ENCODE measurements at places on chromosomes 1 and 21.

DNA sequence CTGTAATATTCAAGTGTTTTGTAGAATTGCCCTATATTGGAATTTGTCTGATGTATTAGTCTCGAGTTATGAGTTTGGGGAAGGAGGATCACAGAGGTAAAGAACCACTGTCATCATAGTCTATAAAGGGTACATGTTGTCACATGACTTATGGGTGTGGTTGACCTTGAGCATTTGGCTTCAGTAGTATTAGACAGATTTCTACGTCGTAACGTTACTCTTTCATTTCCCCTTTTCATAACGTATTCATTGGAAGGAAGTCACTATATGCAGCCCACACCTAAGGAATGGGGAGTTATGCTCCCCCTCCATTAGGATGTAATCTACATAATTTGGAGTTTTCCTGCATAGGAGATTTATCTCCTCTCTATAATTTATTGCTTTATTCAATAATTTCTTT lies 110.1 kb upstream of the VAV3 start:
- no peak for DNase-seq

DNA sequence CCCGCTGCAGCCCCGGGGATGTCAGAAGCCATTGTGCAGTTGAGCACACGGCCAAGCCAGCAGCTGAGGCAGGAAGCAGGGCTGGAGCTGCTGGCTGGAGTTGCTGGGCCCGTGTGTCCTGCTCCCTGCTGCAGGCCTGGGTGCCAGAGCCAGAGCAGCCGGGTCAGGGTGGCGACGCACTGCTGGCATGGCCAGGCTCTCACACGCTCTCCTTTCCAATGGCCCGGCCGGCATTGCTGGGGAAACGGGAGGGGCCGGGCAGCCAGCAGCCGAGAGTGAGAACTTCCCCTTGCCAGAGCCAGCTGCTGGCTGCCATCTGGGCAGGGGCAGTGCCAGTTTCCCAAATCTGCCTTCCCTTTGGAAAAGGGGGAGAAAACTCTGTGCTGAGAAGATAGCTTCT lies 82.4 kb upstream of the PROX1 start:
- DNase-seq: no peak

- DNase-seq: no peak
These were observed 4.2 kb downstream of the GJA4 start for GRCh38 chr1:34796990-34797389.

DNA sequence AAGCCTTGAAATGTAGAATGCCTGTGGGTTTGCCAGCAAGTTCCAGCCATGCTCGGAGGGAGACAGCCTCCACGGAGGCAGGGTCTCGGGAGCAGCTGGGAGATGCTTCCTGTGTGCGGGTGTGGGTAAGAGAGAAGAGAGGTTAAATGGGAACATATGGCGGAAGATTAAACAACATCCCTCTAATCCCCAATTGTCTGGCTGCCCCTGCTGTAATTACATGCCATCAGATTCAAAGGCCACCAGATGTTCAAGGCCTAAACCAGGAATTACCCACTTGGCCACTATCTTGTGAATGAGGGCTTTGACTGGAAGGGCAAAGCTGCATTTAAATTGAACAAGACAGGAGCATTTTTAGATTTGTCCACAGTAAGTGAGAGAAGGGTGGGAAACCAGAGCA lies 81.4 kb upstream of the BACE2 start:
- DNase-seq: no peak

GRCh38 chr1:54404939-54405897 lies 976 bp downstream of the SSBP3 start:
- no peak for DNase-seq

DNA sequence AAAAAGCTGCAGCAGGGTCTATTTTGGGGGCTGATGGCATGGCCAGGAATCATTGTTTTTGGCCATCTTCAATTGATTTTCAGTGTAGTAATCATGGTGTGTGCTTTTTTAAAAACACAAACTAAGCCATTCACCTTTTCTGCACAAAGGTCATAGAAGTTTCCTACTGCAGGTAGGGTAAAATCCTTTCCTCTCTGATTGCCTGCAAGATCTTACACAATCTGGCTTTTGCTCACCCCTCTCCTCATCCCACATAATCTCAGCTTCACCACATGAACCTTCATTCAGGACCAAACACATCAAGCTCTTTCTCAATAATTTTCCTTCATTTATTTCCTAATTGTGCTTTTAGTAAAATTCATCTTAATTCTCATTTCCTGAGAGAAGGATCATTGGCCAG lies 38.3 kb upstream of the GBP5 start:
- DNase-seq: no peak

GRCh38 chr1:12140515-12141162 lies 26.2 kb upstream of the TNFRSF1B start:
- no peak for DNase-seq

DNA sequence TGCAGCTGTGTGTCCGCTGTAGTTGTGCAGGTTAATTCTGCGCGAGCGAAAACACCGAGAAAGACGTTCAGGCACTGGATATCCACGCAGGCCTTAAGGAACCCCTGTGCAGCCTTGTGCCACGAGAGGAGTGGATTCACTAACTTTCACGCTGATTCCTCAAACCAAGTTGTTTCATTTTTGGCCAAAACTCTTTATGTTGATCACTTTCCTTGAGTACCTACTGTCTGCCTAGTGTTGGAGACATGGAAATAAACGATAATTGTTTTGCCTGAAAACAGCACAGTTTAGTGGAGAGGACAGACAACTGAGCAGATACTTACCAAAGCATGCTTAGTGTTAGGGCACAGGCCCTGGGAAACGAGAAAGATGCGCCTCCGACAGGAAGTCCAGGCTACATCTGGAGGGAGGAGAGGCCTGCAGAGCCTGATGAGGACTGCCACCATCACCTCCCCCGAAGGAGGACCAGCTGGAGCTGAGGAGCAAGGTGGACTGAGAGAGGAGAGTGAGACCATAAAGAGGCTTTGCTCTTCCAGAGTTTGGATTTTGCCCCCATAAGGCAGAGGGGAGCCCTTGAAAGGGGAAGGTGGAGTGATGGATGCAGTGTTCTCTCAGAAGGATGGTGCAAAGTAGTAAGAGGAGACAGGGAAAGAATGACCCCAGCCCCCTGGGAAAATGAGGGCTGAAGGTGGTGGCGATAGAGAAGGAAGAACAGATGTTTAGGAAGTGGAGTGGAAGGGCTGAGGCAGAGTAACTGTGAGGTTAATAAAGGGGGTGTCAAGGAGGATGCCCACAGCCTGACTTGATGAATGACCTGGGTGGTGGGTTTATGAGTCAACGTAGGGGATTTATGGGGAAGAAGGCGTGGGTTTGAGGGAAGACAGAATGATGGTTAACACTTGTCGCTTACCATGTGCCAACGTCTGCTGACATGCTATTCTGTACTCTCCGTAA lies 956 bp upstream of the SCAF4 start:
- DNase-seq: no peak

DNA sequence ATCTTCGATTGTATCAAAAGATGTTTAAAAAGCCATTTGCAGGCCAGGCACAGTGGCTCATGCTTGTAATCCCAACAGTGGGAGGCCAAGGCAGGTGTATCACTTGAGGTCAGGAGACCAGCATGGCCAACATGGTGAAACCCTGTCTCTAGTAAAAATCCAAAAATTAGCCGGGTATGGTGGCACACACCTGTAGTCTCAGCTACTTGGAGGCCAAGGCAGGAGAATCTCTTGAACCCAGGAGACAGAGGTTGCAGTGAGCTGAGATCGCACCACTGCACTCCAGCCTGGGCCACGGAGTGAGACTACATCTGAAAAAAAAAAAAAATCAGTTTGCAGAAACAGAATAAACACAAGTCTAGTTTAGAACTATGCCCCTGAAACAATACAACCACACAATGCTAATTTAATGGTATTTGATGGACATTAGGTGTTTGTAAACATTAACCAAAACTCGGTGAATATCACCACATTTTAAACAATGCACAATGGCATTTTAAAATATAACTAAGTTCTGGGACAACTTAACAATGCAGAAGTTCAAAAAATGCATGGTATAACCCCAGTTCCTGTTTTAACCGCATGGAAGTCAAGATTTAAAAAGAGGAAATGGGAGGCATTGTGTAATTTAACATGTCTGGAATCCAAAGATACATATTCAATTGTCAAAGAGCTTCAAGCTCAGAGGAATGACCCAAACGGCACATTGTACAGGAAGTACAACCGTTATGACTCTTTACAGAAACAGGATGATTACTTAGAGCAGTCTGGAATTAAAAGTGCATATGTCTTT lies 7.1 kb upstream of the PTTG1IP start:
- no peak for DNase-seq

- no peak for DNase-seq
These were observed 537.8 kb downstream of the SMYD3 start for GRCh38 chr1:245969283-245969682.

- no peak for DNase-seq
These were observed 9.9 kb upstream of the NDC1 start for GRCh38 chr1:53847980-53848379.

DNA sequence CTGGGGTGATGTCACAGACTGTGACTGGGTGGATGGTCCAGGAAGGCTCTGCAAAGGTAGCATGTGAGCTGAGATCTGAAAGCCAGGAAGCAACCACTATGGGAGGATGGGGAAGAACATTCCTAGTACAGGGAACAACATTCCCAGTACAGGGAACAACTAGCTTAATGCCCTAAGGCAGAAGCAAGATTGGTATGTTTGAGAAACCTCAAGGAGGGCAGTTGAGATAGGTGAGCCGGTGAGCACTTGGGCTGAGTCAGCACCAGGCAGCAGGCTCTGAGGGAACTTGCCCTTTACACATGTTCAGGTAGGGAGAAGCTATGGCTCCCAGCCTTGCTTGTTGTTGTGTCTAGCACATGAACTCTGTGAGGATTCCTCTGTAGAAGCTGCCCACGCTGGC lies 24.2 kb upstream of the CACNA1E start:
- no peak for DNase-seq

- no peak for DNase-seq
These were observed 21.2 kb upstream of the ADAR start for GRCh38 chr1:154629061-154629674.

GRCh38 chr1:166950156-166950555 lies 25.2 kb downstream of the ILDR2 start:
- no peak for DNase-seq

GRCh38 chr1:219433001-219433400 lies 179.9 kb downstream of the ZC3H11B start:
- DNase-seq: no peak

- no peak for DNase-seq
These were observed 52.9 kb downstream of the MPZL1 start for GRCh38 chr1:167774710-167775109.

DNA sequence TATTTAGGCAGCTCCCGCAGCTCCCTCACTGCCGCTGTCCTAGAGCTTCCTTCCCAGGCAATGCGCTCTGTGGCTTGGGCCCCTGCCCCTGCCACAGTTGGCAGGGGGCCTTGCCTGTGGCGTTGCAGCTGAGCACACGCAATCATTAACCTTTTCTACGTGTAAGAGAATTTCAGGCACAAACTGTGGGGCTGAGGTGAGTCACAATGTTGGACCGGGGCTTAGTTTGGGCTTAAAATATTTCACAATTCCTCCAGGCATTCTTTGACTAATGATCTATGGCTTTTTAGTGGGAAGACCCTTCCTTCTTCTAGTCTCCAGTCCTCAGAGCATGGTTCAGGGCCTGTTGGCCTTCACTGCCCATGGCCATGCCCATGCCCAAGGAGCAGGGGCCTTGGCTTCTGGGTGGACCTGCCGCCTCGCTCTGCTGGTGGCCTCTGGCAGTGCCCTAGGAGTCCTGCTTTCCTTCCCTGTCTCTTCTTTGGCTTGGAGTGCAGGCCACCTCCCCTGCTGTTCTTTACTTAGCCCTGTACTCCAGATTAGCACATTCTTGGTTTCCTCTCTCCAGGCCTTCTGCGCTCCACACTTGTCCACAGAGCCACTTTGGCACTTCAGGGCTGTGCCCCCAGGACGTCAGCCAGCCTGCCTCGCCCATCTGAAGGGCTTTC lies 39.2 kb downstream of the MAPKAPK2 start:
- DNase-seq: no peak

DNA sequence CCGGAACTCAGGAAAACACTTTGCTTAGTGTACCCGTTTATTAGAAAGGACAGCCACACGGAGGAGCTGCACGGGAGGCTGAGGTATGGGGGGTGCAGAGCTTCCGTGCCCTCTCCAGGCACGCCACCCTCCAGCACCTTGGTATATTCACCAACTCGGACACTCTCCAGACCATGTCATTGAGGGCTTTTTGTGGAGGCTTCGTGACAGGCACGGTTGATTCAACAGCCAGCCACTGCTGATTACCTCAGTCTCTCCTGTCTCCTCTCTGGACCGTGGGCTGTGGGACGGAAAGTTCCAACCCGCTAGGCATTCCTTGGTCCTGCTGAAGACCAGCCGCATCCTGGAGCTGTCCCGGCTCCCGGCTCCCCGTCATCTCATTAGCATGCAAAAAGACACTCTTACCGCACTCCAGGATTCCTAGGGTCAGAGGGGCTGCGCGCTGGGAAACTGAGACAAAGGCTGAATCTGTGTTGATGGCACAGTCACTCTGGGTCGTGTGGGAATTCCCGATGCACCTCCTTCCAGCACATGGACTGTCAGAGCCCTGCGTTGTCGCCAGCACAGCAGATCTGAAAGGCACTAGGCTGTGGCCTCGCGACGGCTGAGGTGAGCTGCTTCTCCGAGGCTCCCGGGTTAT lies 65.6 kb downstream of the PRKCZ start:
- no peak for DNase-seq
